Naive thymus-derived CD4-positive, alpha-beta T cell (primary cell): ENCODE measurements at places on chromosomes 7 and 10.

GRCh38 chr10:7667262-7668141 lies 736 bp upstream of the ITIH5 start:
- DNase-seq = no peak

GRCh38 chr7:38190011-38190410 lies 12.0 kb downstream of the STARD3NL start:
- no peak for DNase-seq

DNA sequence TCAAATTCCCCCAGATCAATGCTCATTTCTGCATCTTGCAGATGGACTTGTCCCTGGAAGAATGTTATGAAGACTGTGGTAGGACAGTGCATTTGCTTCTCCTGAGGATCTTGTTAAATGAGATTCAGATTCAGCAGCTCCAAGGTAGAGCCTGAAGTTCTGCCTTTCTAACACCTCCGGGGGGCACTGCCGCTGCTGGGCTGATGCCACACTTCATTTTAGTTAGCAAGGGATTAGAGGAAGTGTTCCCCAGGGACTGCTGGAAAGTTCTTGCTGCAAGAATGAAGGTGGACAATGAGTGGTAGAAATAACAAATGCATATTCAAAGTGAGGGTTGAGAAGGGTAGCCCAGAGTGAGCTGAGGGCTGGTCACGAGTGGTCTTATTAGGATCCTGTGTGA lies 434.3 kb upstream of the AKR1E2 start:
- no peak for DNase-seq

DNA sequence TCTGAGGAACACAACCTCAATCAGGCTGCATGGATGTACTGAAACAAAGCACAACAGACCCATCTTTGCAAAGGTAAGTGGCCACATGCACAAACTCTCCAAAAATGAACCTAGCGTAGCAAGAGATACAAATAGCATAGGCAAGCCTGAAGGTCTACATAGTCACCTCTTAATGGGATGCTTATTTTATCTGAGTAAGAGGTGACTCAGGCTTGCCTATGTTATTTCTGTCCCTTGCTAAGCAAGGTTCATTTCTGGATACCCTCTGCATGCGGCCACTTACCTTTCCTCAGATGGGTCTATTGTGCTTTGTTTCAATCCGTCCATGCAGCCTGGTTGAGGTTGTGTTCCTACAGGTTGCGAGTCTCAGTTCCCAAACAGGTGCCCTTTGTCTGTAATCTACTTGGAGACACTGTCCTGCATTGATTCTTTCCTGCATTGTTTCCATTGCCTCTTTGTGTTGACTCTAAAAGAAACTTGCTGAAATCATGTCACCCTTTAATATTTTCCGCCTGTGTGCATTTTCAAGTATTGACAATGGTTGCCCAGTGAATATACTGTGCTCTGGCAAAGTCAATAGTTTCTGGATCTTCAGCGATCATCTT lies 291.8 kb upstream of the LYZL1 start:
- DNase-seq = no peak

DNA sequence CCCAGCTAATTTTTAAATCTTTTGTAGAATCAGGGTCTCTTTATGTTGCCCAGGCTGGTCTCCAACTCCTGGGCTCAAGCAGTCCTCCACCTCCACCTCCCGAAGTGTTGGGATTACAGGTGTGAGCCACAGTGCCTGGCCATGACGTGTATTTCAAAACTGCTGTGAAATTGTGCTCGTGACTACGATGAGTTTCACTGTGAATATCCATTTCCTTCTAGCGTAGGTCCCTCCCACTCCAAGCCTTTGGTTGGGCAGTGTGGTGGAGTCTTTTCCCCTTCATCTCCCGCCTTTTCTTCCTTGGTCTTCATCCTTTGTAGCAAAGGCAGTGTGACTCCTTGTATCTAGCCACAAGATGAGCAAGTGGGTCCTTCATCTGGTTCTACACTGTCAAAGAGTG lies 56.2 kb downstream of the CUL1 start:
- no peak for DNase-seq

- DNase-seq = no peak
These were observed 208.9 kb downstream of the TMEM26 start for GRCh38 chr10:61244261-61244775.

DNA sequence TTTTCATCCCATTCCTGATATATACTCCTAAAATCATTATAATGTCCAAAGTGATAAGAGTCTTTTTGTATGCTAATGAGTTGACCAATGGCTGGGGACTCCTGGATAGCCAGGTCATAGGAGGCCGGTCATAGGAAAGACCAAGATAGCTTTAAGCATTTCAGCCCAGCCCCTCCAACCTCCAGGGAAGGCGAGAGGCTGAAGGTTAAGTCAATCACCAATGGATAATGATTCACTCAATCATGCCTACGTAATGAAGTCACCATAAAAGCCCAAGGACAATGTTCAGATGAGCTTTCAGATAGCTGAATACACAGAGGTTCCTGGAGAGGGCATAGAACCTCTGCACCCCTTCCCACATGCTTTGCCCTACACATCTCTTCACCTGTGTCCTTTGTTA lies 75.7 kb downstream of the VWDE start:
- no peak for DNase-seq

GRCh38 chr7:50379082-50379481 lies 71.1 kb downstream of the FIGNL1 start:
- no peak for DNase-seq

GRCh38 chr10:68047554-68048327 lies 27.3 kb downstream of the HERC4 start:
- DNase-seq = no peak

DNA sequence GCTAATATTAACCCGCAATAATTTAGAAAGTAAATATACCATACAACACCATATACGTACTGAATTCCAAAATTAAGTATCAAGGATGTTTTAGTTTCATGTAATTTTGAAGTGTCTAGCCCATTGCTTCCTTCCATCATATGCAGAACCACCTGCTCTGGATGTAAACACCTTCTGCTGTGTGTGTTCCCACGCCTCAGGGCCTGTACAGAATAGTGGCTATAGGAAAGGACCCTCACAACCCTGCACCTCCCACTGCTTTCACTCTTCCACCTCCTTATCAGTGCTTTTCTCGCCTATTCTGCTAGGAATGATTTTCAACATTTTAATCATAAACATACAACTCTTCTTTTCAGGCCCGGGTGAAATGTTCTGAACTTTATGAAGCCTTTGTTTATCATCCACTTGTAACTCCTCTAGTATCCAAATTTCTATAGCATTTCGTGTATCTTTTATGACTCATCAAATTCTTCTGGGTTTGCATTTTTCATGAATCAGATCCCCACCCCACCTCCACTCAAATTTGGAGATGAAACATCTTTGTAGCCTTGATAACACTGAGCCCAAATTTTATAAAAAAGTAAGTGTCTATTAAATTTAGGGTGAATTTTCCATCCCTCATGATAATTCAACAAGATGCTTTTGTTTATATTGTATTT lies 1106.8 kb upstream of the C7orf33 start:
- no peak for DNase-seq

- no peak for DNase-seq
These were observed 3.3 kb downstream of the CRYGN start for GRCh38 chr7:151436446-151437158.

DNA sequence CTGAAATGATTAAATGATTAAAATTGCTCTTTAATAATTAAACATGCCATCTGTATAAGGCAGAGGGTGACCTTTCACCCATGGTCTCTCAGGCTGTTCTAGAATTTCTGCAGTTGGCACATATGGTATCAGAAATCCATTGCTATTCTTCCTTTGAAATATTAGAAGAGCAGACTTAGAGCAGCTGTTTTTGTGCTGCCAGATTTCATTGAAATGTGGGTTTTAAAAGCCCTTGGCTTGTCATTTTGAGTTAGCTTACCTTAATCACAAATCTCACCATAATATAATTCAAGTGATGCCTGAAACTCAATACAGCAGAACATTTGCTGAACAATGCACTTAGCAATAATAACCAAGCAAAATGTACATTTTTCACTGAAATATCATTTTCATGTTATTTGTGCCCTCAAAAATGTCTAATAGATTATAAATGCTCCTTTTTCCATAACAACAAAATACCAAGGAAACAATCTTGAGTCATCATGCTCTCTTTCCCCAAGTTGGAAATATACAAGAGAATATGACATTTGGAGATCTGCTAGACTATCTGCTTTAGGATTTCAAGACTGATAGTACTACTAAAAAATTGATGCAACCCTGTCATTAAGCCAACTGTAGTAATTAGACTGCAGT lies 16.1 kb upstream of the PTTG1IP2 start:
- no peak for DNase-seq

DNA sequence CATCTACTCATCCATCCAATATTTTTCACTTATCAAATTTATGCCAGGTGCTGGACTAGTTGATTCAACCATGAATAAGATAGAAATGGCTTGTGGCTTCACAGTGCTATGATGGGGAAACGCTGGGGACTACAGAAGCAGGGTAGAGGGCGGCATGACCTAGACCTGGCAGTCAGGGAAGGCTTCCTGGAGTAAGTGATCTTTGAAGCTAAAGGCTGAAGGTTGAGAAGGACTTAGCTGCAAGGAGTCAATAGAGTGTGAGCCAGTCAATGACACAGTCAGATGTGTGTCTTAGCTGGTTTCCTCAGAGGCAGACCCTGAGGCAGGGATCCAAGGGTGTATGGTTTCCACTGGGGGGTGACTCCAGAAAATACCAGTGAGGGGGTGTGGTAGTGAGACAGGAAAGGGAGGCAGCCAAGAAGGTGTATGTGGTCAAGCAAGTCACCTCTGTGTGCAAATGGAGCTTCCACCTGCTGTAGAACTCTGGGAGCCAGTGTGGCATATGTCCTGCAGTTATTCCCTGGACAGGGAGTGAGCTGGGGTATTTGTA lies 10.3 kb downstream of the PRF1 start:
- DNase-seq = no peak

DNA sequence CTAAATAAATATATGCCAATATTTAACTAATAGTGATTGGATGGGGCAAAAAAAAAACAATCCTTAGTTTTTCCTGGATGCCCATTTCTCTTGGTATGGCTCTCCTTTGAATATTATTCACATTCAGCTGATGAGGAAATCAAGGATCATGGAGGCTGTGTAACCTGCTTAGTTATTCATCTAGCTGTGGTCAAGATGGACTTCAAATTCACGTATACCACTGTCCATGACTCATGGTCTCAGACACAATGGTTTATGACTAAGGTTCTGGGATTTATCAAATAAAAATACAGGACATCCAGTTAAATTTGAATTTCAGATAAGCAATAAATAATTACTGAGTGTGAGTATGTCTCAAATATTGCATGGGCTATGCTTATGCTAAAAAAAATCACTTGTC lies 191.5 kb upstream of the CELF2 start:
- DNase-seq = no peak

- no peak for DNase-seq
These were observed 716.0 kb downstream of the XPNPEP1 start for GRCh38 chr10:109207361-109207760.

- DNase-seq = no peak
These were observed 14.0 kb upstream of the GRIFIN start for GRCh38 chr7:2490181-2490651.

- DNase-seq = no peak
These were observed 99.0 kb downstream of the AOAH start for GRCh38 chr7:36625247-36625646.

DNA sequence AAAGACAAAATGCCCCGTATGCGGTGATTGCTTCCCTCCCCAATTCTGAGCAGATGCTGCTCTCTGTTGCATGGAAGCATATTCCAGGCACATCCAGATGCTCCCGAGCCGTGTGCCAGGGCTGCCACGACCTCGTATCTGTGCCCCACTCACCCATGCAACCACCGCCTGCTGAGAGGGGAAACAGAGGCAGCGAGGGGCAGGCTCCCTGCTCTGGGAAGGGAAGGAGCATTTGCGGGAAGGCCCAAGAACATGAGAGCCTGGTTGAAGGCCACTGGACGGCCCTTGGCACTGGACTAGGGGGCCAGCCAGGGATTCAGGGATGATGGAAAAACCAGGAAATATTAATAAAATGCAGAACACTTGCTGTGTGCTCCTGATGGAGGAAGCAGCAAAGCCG lies 89.4 kb downstream of the CTBP2 start:
- no peak for DNase-seq

DNA sequence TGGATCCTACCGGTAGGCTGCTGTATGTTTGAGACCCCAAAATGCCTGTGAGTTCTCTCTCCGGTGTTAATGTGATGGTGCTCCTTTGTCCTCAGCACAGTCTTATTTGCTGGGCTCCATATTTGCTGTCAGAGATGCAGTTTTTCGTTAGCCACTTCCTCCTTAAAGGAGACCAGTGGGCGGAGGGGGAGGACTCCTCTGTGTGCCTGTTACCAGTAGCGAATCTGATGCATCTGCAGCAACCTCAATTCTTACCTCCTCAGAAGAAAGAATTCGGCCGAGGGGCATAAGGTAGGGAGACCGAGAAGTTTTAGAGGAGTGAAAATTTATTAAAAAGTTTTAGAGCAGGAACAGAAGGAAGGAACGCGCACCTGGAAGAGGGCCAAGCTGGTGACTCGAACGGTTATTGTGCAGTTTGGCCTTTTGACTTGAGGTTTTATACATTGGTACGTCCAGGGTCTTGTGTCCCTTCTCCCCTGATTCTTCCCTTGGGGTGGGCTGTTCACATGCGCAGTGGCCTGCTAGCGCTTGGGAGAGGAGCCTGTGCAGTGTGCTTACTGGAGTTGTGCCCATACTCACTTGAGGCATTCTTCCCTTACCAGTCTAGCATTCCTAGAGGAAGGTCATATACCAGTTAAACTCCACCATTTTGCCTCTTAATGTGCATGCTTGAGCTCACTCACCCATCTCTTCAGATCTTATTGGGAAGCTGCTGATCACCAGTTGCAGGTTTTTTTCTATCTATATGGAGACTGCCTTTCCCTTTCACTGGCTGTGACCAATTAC lies 49.5 kb downstream of the GNAI1 start:
- no peak for DNase-seq

GRCh38 chr7:124263232-124263827 lies 230.5 kb upstream of the TMEM229A start:
- DNase-seq = no peak

DNA sequence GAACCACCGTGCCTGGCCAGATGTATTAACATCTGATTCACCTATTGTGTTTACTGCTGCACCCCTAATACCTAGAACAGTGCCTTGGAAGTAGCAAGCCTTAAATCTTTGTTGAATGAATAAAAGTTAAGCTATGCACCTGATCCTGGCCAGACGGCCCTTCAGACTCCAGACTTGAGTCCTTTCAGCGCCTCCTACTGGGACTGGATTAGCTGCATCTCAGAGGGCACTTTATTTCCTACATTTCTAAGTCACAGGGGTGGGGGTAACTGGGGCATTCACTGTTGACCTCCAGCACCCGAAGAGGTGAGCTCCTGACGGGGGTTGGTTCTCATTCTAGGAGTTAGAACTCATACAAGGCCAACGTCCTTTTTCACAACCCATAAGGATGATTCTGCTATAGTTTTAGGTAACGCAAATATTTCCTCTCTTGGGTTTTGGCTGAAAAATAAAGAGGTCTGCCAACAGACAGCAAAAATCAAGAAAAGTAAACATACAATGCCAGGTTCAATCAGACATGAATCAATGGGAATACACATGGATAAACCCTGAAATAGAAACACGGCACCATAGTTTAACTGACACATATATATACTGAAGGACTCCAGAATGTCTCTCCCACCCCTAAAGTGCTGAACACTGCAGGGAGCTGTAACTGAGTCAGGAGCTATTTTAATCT lies 48.0 kb upstream of the DLG5 start:
- no peak for DNase-seq

GRCh38 chr10:122939856-122940543 lies 14.0 kb downstream of the C10orf88 start:
- no peak for DNase-seq
